ENCODE measurements at places on chromosomes 1 and 21.

DNA sequence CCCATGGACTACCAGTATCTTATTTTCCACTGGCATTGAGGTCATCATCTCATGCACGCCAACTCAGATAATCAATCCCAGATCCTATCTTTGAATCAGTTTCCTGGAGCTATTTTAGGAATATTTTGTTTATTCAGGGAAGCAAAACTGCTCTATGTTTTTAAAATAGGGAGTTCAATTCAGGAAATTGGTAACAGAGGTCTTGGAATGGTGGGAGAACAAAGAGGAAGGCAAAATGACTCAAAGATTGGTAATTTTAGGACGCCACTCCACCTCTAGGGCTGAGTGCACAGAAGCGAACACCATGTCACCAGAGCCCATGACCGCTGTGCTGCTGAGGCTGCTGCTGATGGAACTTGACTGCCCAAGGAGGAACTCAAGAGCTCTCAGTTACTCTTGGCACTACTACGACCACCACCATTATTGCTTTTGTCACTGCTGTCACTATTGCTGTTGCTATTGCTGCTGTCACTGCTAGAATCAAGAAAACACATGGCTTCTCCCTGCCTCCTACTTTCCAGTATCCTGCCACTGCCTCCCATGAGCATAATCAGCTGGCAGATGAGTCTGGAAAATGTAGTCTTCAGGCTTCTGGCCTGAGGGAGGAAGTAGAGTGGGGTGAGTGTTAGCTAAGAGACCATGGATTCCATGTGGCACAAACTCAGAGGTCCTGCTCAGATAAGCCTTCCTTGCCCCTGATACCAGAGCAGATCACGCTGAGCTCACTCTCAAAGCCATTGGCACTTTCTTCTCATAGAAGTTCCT, 71.6 kb upstream of the CNIH3 start:
- DNase-seq = no peak

GRCh38 chr1:204414016-204414415, 2.4 kb upstream of the PPP1R15B start:
- no peak for DNase-seq

GRCh38 chr1:40413527-40414252, 36.6 kb upstream of the ZFP69B start:
- no peak for DNase-seq

GRCh38 chr21:45244799-45245340, 42.8 kb downstream of the POFUT2 start:
- DNase-seq = no peak

GRCh38 chr1:158969855-158970254, 38.5 kb downstream of the PYHIN1 start:
- no peak for DNase-seq

DNA sequence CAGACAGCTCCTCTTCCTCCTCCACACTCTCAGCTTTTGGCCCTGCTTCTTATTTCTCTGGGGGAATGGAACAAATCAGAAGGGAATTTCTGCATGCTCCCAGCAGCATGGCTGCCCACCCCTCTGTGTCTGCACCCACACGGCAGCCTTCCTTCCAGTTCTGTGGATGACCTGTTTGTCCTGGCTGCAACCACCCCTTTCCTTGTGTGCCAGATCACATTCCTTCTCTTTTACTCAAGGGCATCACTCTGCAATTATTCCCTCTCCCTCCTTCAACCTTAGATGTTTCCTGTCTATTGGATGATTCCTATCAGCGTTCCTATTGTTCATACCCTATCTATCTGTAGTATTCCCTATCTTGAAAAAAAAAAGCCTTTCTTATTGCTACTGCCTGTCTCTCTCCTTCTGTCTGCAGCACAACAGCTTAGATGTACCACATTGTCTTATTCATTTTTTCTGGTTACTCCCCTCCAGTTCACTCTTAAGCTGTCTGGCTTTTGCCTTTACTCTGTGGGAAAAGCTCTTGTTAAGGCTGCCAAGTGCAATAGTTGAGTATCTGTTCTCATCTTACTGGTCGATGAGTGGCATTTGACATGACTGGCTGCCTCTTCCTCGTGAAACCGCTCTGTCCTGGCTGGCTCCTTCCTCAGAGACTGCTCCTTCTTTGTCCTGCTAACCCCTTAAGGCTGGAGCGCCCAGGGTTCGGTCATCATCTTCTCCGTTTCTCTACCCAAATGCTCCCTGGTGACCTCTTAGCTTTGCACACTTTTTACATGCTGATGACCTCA, 351.1 kb downstream of the CAMTA1 start:
- DNase-seq = no peak

GRCh38 chr1:246476771-246477170, 30.3 kb downstream of the SMYD3 start:
- no peak for DNase-seq

- DNase-seq = no peak
Measured at GRCh38 chr1:199362996-199363395, 664.5 kb upstream of the NR5A2 start.

DNA sequence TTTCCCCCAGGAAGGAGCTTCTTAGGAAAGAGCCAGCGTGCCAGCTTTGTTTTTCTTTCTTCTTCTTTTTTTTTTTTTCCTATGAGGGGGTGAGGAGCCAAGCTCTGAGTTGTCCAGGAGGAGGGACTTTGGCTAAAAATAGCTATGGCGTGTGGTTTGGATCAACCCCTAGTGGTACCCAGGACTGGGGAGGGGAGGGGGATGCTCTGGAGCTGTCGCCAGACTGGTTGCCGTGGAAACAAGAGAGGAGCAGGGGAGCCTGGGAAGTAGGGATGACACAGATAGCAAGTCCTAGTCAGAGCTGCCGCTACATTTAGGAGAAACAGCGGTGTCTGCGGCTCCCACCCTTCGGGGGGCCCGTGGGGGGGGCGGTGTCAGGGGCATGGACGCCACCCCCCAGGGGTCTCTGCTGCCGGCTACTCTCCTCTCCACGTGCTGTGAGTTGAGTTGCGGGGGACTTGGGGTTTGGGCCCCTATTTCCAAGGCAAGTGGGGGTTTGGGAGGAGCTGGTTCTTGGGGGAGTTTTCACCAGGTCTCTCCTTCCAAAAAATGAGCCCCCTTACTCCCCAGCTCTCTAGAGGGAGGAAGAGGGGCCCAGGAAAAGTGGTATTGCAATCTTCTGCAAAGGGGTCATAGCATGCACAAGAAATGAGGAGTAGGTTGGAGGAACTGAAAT, at the start of gene KCNJ9:
Gene KCNJ9, plus strand, starts transcription at position 278 of the 676 bp plus-strand sequence. CDS start 2,493 bp downstream, outside the sequence.
- no peak for DNase-seq
